ENCODE measurements at places on chromosomes 5 and 9. TPM values are rescaled to one million over a fixed set of nuclear protein-coding genes. Genes with fewer than 3 reads are reported as not detected.

The PCDHB2 gene
- total RNA-seq: not detected

The CD274 gene
- 17.6 TPM for total RNA-seq

The MYORG gene
- total RNA-seq: 2.3 TPM

The FBP1 gene
- 0.53 TPM for total RNA-seq

GRCh38 chr5:171927345-171927941, 79.0 kb downstream of the FBXW11 start:
- H3K27ac ChIP-seq: no peak overlapping the region
- H3K4me3 ChIP-seq: no peak overlapping the region
- DNase-seq: no peak
- no peaks in the 10 kb centered on the region for H3K36me3 ChIP-seq

DNA sequence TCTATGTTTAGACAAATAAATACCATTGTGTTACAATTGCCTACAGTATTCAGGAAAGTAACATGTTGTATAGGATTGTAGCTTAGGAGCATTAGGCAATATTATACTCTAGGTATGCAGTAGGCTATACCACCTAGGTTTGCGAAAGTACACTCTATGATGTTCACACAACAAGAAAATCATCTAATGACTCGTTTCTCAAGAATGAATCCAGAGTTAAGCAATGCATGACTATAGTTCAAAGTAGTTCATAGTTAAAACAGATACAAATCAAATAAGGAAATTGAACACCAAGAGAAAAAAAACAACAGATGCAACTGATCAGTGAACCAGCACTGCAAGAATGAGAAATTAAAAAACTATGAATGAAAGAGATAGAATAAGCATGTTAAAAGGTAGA, 27.6 kb upstream of the ABLIM3 start:
- H3K4me1 ChIP-seq: no peaks in the 10 kb centered on the region
- peaks cover 5% of the 10 kb centered on the region for H3K27me3 ChIP-seq
- no peak overlapping the region for H3K27ac ChIP-seq
- no peak for DNase-seq

DNA sequence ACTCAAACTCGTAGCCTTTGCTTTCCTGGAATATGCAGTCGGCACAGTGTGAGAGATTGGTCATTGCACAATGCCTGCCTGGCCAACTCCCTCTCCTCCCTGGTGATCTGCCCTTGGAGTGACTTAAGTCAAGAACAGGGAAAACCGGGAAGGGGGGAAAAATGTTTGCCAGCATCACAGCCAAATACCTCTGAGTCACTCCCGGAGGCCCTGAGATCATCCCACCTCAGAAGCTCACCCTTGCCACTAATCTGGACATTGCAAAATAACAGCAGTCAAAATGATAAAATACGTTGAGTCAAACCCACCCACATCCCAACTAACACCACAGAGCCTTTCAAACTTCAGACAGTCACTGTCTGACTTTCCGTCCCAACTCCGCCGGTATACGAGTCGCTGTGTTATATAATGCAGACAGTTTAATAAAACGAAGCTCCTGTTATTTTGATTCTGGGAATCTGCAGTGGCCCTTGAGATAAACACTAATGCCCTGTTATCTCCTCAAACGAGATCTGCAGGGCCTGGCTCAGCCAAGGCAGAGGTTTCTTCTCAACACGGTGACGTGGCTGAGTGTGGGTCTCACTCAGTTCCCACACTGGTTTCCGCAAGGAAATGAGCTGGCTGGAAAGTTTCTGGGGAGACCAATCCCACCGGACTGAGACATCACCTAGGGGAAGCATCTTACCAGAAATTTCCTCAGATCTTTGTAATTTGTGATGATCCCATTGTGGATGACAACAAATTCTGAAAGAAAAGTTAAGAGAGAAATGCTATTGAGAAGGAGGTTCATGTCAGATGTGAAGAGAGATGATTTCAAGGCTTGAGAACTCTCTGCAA, 22.1 kb downstream of the GFPT2 start:
- no peaks in the 10 kb centered on the region for H3K36me3 ChIP-seq
- no peaks in the 10 kb centered on the region for H3K4me1 ChIP-seq
- H3K4me3 ChIP-seq: no peak overlapping the region
- DNase-seq: no peak
